ENCODE measurements at places on chromosomes 2 and 18.

DNA sequence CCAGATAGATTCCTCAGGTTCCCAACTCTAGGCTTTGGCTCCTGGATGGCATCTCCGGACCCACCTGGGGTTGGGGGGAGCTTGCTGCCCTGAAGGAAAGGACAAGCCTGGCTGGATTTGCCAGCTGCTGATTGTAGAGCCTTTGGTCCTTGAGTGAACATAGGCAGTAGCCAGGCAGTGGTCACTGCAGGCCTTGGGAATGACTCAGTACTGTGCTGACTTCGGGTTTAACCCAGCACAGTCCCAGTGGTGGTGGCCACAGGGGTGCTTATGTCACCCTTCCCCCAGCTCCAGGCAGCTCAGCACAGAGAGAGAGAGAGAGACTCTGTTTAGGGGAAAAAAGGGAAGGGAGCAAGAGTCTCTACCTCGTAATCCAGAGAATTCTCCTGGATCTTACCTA, 27.7 kb upstream of the ACTR2 start:
- no peak for DNase-seq

- peak; percentile 83 for DNase-seq
Measured at GRCh38 chr2:143545949-143546255, 416.7 kb downstream of the ARHGAP15 start.

DNA sequence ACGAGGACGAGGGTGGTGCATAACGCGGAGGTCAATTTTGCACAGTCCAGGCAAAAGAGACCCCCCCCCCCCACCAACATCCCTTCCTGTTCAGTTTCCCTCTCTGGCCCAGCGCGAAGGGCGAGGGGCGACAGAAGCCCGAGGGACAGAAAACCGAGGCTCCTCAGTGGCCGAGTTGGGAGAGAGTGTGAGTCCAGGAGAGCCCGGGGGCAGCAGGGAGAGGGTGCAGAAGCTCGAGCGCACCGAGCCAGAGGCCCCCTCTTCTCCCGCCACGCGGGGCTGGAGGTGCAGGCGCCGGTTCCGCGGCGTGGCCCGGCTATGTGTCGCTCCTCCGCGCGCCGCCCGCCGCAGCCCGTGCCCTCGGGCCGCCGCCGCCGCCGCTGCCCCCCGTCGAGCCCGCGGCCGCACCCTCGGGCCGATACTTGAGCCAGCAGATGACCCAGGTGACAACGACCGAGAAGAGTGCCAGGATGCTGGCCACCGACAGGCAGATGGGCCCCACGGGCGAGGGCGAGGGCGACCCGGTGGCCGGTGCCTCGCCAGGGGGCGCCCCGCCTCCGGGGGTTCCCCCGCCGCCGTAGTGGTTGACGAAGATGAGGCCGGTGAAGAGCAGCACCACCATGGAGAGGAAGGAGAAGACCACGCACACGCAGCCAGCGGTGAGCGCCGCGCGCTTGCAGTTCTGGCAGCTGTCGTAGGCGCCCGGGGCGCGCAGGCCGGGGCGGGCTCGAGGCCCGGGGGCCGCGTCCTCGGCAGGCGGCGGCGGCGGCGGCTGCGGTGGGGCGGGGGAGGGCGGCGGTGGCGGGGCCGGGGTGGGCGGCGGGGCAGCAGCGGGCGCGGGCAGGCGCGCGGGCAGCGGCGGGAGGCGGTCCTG, 20.2 kb upstream of the PAX3 start:
- peak; percentile 86 for DNase-seq

DNA sequence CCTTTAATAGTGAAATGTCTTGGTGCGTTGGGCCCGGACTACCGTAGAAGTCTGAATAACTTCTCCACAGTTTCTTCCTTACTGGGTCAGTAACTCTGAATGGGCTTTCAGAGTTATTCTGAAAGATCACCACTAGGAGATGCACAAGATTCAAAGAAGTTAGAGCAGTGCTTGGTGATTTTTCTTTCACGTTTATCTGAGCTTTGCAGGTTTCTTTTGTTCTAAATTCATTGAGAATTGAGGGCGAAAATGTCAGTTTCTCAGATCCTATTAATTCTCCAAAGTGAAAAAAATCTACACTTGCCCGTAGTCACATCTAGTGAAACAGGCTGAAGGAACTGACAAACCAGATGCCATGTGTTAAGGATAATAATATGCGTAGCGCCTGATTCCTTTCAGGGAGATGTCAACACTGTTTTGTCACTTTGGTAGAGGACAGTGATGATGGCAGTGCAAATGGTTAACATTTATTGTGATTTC, 70.1 kb downstream of the QPCT start:
- peak; percentile 85 for DNase-seq

- no peak for DNase-seq
Measured at GRCh38 chr18:10289951-10290637, 164.3 kb upstream of the APCDD1 start.

GRCh38 chr2:5691221-5691984, 781 bp upstream of the SOX11 start:
- DNase-seq: peak; percentile 67

GRCh38 chr18:10261344-10262276, 192.8 kb upstream of the APCDD1 start:
- no peak for DNase-seq

GRCh38 chr2:120180066-120180465, 43.1 kb downstream of the TMEM185B start:
- peak; percentile 49 for DNase-seq

GRCh38 chr2:142307086-142307485, 176.3 kb upstream of the LRP1B start:
- no peak for DNase-seq

DNA sequence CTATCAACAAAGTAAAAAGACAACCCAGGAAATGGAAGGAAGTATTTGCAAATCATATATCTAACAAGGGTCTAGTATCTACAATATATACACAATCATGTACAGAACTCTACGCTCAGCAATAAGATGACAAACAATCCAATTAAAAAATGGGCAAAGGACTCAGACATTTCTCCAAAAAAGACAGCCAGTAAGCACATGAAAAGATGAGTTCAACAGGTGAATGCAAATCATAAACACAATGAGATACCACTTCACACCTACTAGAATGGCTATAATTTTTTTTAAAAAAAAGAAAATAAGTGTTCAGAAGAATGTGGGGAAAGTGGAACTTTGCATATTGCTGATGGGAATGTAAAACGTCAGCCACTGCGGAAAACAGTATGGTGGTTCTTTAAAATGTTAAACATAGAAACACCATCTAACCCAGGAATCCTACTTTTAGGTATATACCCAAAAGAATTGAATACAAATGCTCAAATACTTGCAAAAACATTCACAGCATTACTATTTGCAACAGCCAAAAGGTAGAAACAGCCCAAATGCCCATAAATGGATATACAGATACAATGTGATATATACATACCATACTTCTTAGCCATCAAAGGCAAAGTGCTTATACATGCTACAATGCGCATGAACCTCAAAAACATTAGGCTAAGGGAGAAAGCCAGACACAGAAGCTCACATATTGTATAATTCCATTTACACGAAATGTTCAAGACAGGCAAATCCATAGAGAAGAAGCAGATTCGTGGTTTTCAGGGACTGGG, 121.2 kb downstream of the CABYR start:
- no peak for DNase-seq

- DNase-seq: no peak
Measured at GRCh38 chr18:71223486-71223885, 934.6 kb downstream of the SOCS6 start.

- DNase-seq: peak; percentile 64
Measured at GRCh38 chr2:31131871-31132270, 6.4 kb downstream of the GALNT14 start.

DNA sequence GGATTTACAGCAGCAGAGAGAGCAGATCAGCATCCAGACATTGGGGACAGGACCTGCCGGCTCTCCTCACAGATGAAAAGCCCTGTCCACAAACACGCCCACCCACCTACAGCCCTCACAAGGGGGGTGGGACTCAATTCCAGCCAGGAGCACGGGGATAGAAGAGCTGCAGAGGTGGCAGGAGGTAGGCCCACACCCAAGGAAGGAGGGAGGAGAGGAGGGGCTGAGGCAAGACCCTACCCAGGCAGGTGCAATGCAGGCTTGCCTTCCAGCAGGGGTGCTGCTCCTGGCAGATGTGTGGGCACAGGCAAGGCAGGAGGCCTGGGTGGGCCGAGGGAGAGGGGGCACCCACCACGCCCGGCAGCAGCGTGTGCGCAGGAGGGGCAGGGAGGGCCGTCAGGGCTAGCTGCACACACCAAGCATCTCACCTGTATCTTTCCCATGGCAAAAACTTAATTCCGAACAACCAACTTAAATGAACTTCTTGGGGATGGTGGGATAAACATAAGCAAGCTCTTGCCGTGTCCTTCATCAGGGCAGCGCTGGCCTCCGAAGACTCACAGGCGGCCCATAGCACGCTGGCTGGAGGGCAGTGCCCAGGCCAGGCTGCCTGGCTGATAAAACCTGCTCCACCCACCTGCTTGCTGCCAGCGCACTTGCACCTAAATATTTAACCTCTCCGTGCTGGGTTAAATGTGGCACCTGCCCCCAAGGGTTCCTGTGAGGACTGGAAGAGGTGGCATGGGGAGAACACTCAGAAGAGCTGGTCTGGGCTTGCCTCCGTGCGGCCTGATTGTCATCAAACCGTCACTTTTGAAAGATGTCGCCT, 219.5 kb downstream of the HDAC4 start:
- DNase-seq: no peak

DNA sequence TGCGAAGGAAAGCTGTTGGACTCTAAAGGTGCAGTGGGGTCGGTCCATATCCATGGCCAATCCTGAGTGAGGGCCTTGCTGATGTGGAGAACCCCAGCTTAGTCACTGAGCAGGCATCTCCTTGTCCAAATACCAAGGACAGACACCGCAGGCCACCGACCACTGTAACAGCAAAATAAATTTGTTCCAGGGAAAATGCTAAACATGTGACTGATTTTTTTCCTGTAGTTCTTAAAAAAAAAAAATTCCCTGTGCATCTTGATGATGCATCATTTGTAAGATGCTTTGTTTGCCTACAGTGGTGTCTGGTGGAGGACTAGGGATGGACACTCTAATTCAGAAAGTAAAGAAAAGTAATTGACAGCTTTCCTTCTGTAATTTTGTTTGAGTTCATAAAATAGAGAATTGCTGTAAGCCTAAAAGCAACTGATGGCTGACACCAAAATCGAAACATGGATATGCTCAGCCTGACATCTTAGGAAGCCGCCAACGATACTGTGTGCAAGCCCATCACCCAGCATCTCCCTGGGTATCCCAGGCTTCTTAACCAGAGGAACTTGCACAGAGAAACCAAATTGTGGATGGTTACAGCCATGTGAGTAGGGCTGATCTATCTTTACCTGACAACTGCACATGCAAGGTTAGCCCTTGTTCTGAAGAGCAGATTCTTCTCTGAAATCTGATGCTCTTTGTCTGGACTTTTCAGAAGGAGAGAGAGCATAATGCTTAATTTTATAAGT, 188.6 kb downstream of the ARL4C start:
- DNase-seq: no peak
